Endothelial cell (in vitro differentiated cells): ENCODE measurements at places on chromosomes 13 and 19.

GRCh38 chr13:67554286-67554685, 324.1 kb upstream of the PCDH9 start:
- no peak for DNase-seq

GRCh38 chr13:33860526-33860925, 42.6 kb downstream of the RFC3 start:
- DNase-seq = no peak

- peak; percentile 39 for DNase-seq
Measured at GRCh38 chr19:36140304-36141038, 605 bp downstream of the CAPNS1 start.

DNA sequence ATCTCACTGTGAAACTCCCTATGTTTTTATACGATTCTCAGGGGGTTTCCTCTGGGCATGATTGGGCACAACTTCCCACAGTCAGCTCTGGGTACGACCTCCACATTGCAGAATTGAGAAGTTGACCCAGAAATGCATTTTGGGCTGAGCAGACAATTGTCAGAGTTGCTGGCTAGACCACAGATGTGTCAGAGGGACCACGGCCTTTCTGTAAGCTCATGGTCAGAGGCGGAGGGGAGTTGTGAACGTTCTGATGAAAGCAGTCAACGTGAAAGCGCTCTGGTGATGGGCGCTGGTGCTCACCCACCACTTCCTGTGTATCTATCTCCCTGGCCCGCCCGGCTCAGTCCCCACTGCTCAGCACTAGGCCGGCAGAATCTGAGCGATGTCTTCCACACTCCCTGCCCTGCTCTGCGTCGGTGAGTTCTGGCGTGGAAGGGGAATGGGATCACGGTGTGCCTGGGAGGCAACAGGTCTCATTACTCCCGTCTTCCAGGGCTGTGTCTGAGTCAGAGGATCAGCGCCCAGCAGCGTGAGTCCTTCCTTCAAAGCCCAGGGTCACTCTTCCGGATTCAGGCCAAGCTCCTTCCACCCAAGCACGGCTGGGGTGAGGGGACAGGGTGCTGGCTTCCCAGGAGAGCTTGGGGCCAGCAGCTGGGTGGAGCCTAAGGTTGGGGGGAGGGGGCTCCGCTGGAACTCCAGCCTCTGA, at the start of gene NCR1:
NCR1 (plus strand) TSS at position 346 of the 709 bp plus-strand sequence; CDS start at position 386, 40 bp downstream.
- no peak for DNase-seq

DNA sequence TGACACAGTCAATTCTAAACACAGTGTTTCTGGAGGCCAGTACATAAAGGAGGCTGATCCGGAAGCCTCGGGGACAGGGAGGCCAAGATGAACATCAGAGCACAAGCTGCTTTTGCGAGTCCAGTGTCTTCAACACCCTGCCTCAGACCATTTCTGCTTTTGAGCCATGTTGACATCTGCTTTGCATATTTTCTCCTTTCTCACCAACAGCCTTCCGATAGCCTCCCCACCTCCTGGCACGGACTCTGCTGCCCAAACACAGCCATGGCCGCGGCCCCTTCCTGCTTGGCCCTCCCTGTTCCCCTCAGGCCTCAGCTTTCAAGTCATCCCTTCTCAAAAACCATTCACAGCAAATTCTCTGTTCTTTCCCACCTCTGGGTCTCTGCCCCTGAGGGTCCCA, 3.6 kb downstream of the LRRC25 start:
- DNase-seq = no peak

DNA sequence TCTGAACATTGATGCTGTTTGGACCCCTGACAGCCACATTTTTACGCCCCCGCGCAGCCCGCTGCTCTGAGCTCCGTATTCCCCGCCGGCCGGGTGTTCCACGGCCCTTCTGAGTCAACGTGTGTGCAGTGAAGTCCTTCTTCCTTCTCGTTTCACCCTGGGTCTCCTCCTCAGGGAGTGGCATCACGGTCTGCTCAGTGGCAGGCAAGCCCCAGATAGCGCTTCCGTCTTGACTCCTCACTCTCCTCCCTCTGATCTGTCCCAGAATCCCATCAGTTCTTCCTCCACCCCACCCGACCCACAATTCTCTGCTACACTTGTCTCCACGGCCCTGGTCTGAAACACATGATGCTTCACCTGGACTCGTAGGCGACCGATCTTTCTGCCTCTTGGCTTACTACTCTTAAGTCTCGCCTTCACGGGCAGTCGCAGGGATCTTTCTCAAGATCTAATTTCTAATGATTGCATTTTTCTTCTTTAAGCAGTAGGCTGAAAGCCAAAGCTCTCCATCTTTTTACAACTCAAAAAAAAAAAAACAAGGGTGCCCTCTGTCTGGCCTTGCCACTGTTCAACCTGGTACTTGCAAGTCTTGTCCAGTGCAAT, 33.9 kb downstream of the CCNE1 start:
- DNase-seq = no peak

DNA sequence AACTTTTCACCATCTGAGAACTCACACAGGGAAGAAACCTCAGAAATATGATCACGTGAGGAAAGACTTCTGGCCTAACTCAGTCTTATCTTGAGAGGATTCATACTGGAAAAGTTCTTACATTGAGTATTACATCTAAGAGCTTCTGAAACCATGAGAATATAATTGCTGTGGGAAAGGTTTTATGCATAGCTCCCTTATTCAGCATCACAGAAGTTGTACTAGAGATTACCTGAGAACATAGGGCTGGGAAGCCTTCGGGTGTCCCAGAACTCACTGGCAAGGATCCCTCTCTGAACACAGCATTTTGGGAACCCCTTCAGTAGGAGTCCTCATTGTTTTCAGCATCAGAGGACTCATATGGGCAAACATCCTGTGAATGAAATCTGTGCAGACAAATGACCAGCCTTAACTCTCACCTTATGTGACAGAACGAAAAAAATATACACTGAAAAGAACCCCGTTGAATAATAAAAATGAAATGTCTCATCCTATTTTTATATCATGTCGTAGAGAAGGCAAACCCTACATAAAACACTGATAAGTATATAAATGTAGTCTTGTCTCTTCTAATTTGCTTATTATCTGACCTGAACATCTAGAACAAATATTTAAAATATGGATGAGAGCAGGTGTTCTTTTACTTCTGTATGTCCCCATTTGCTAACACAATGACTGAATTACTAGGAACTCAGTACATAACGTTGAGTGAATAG, 14.2 kb downstream of the ZNF274 start:
- no peak for DNase-seq

DNA sequence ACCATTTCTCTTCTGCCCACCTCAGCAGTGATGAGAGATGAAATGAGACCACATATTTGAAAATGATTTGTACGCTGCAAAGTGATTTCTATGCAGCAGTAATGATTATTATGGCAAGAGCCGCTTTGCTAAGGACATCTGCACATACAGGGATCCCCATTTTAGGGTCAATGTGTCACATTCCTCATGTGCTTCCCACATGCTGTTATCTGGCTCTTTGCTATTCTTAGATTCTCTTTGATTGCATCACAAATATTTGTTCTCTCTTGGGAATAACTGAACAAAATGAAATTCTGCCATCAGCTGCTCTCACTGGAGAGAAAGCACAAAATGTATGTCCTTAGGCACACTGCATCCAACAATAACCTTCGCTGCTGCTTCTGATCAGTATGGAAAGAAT, 209.5 kb upstream of the IPO5 start:
- no peak for DNase-seq

GRCh38 chr13:35219021-35219420, 257.5 kb downstream of the MAB21L1 start:
- no peak for DNase-seq

GRCh38 chr13:49410006-49410405, 33.9 kb downstream of the CAB39L start:
- DNase-seq = no peak

DNA sequence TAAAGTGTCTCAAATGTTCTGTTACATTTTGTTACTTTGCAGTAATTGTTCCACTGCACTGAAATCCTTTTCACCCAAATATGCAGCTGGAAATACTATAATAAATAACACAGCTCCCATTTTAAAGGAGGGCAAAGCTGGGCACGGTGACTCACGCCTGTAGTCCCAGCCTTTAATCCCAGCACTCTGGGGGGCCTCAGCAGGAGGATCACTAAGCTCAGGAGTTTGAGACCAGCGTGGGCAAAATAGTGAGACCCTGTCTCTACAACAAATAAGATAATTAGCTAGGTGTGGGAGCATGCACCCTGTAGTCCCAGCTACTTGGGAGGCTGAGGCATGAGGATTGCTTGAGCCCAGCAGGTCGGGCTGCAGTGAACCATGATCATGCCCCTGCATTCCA, 7.5 kb upstream of the UBAC2 start:
- no peak for DNase-seq

DNA sequence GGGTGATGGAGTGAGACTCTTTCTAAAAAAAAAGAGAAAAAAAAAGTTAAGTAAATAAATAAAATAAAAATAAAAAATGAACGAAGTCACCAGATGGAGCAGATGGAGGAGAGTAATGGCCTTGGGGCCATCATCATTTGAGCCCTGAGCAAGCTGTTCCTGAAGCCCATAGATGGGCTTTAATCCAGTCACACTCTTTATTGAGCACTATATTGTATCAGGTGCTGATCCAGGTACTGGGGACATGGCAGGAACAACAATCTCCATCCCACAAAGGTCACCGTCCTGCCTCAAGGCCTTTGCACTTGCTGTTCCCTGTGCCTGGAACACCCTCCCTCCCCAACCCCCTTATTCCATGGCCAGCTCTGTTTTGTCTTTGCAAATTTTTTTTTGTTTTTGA, 3.9 kb upstream of the ADAMTS10 start:
- no peak for DNase-seq

GRCh38 chr13:21537105-21537504, 66.9 kb downstream of the MICU2 start:
- DNase-seq = no peak

DNA sequence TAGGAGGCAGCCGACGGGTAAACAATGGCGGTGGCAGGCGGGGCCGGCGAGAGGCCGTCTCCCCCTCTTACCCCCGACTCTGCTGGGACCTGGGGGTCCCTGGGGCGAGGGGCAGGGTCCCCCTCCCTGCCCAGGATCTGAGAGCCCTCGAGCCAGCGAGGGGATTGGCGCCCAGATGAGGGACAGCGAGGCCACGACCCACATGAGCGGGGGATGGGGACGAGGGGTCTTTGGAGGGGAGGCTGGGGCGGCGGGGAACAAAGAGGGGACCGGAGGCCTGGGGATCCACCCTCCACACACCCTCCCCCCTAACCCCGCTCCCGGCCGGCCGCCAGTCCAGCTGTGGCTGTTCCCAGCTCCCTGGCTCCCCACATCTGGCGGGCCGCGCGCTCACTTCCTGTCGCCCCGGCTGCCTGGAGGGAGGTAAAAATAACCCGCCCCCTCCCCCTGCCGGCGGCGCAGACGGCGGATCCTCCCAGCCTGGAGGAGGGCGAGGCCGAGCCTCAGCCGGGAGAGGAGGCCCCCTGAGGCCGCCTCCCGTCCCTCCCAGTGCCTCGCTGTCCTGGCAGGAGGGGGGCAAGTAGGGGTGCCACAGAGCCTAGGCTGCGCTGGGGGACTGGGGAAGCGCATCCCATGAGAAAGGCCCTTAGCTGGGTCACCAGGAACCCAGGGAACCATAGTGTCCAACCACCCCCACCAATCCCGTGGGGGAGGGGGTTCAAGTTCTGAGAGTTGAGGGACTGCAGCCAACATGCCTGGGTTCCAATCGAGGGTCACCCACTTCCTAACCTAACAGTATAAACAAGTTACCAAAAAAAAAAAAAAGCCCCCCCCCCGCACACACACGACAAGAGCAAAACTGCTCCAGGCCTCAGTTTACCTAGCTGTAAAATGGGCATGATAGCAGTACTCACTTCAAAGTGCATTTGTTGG, 29.3 kb upstream of the NANOS3 start:
- peak; percentile 91 for DNase-seq

GRCh38 chr13:93361703-93362102, 135.1 kb downstream of the GPC6 start:
- DNase-seq = no peak

GRCh38 chr13:49146950-49147355, 73.2 kb upstream of the MLNR start:
- no peak for DNase-seq

- no peak for DNase-seq
Measured at GRCh38 chr19:51490676-51491075, 10.9 kb downstream of the SIGLEC12 start.

- no peak for DNase-seq
Measured at GRCh38 chr13:64314331-64314730, 2898.7 kb upstream of the PCDH20 start.

DNA sequence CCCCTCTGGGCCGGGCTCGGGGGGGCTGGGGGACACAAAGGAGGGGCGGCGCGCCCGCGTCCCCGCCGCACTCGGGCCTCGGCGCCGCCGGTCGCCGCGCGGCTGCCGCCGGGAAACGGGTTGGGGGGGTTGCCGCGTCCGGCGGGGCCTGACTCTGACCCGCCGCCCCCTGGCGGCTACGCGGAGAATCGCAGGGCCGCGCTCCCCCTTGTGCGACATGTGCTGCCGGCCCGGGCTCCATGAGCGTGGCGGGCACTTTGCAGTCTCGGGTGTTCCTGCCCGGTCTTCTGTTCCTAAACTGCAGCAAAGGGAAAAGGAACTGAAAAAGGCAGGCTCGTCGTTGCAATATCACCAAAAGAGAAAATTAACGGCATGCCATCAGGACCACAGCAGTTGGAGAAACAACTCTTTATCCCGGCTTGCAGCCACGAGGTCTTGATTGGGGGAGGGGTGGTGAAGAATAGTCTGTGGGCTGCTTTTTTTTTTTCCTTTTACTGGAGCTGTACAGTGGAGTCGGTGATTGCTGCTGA, 1.5 kb downstream of the MIR17HG start:
- peak; percentile 97 for DNase-seq

DNA sequence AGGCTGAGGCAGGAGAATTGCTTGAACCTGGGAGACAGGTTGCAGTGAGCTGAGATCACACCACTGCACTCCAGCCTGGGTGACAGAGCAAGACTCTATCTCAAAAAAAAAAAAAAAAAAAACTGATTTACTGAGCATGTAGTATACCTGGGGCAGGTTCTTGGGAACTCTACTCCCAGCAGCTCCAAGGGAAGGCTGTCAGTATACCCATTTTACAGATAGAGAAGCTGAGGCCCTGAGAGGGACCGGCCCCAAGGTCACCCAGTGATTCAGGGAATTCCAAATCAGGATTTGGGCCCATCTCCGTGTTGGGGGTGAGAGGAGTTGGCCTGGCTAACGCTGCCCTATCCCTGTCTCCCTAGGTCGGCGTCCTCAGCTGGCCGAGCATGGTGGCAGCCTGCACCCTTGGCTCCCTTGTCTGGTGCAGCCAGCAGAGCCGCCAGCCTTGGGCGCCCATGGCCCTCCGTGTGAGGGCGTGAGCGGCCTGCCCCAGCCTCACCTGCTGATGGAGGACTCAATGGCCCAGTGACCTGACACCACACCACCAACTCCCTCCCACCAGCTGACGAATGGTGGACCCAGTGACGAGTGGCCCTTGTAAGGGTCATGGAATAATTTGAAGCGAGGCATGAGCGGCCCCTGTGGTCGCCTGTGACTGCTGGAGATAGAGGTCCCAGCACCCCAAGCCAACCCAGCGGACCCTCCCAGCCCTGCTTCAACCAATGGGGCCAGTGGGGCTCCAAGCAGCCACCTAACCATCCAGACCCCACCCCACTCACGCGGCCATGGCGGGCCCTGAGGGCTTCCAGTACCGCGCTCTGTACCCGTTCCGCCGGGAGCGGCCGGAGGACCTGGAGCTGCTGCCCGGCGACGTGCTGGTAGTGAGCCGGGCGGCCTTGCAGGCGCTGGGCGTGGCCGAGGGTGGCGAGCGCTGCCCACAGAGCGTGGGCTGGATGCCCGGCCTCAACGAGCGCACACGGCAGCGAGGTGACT, 2.4 kb downstream of the PIK3R2 start:
- DNase-seq = no peak
